NCI-H1436 treated with DMSO at 0.1 percent for 48 hours (cell line): ENCODE measurements at places on chromosomes 3 and 15.

DNA sequence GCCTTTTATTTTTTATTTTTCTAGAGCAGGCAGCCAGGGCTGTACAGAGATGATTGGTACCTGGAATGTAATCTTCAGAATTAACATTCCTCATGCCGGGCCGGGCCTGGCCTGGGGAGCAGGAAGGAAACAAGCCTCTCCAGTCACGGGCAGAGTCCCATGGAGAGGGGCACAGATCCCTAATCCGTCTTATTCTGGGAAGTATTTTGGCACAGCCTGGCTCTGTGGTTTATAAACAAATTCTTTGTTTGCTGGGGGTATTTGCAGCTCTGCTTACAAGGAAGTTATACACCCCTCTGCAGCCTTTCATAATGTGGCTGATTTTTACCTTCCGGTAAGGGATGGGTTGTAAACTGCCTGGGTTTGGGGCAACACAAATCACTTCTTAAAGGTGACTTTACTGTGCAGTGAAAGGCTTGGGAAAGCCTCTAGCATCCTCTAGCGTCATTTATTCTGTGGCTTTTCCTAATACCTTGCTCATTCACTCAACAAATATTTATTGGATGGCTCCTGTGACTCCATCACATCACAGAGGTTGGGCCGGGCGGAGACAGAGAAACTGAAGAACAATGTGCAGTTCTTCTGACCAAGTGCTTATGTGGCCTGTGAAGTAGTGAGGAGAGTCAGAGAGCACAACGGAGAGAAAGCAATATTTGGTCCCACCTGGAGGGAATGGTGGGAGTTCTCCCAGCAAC is 2.7 kb downstream of the SLC6A20 start:
- no peak for DNase-seq

- no peak for DNase-seq
Observed at GRCh38 chr15:71290881-71291635, 175.8 kb downstream of the THSD4 start.

DNA sequence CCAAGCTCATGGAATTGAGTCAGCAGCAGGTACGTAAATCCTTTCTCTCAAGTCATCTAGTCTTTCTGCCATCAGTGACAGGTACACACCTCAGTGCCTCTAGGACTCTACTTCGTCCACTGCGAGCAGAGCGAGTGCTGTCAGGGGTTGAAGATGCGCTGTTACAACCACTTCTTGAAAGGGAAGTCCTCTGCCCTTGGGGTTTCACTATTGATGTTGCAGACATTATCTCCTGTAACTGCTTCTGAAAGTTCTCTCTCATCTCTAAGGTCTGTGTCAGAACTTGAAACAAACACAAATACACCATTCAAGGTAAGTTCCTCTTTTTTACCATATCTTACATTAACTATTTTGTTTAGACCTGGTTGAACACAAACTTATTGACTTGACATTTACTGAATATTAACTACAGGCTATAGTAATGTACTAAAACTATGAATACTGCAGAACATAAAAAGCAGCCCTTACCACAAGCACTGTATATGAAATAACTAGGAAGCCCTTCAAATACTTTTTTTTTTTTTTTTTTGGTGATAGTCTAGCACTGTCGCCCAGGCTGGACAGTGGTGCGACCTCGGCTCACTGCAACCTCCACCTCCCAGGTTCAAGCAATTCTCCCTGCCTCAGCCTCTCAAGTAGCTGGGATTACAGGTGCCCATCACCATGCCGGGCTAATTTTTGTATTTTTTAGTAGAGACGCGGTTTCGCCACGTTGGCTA is 41.5 kb downstream of the TOPBP1 start:
- no peak for DNase-seq

DNA sequence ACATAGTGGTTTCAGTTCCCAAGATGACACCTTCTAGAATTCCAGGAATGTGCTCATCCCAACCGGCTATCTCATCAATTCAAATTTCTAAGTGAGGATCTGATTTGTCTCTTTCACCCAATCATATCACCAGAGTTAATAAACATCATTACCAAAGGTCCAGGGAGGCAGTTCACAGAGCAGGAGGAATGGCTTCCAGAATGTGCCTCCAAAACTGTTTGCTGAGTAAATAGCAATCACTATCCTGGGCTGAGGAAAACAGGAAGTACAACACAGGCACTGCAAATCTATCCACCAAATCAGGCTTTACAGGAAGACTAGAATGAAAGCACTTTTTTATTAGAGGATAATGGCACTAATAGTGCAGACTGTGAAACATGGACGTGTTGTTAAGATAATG is 61.5 kb downstream of the OSBPL10 start:
- DNase-seq: no peak

DNA sequence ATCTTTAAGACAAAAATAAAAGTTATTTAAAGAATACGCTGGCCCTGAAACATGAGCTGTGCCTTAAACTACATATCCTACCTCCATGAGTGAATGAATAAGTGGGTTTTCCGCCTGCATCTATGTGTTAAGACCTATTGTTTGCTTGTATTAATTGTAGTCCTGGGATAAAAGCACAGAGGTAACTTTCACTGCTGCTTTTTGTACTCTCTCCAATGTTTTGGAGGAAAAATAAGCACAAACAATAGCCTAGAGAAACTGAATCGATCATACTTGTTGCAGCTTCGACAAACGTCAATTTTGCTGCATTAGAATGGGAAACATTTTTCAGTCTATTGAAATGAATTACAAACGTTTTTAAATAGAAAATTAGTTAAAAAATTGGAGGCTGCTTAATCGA is 1.3 kb upstream of the CTNNB1 start:
- DNase-seq: no peak

GRCh38 chr3:57309769-57310360 is 17.4 kb upstream of the ASB14 start:
- no peak for DNase-seq

GRCh38 chr3:172982736-172983364 is 158.2 kb downstream of the SPATA16 start:
- DNase-seq: no peak

GRCh38 chr3:14138878-14139655 is 14.2 kb downstream of the TMEM43 start:
- no peak for DNase-seq

DNA sequence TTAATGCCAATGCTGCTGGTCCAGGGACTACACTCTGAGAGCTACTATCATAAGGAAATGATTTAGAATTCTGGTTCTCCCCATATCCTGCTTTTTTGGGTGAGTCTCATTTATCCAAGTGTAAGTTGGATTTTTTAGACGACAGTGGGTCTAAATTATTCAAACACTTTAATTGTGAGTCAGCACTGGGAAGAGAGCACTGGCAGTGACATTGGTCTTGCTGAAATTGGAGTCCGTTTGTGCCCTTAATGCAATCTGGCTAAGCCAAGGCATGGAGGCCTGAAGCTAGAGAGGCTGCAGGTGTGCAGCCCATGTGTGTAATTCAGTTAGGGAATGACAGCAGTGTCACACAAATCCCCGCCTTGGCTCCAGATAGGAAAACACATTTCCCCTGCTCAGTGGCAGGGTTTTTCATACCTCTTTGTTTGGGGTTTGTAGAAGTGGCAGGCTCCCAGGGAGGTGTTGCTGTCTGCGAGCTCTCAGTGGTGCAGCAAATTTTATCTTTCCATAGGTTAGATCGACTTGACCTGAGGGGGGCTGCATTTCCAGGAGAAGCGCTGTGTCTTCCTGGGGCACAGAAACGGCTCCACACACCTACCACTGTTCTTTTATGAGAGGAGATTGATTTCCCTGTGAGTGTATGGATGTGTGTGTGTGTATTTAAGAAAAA is 197.7 kb downstream of the CD47 start:
- DNase-seq: no peak

DNA sequence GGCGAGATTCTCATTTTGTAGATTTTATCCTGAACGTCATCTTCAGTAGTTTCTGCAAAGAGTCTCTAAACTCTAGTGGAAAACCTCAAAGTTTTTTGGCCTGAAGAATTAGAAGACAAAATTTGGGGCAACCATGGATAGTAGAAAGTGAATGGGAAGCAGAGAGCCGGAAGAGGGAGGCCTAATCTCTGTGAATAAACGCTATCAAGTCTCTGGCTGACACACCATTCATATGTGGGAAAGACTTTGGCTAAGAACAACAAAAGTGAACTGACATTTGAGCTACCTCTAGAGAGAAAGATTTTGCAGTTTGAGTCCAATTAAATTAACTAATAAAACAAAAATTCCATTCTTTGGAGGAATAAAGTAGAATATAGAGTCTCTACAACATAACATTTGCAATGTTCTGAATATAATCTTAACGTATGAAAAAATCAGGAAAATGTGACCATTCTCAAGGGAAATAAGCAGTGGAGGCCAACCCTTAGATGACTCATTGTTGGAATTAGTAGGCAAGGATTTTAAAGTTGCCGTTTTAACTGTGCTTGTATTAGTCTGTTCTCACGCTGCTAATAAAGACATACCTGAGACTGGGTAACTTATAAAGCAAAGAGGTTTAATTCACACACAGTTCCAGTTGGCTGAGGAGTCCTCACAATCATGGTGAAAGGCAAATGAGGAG is 184.6 kb downstream of the C3orf38 start:
- DNase-seq: no peak

GRCh38 chr3:189950258-189950657 is 170.4 kb downstream of the P3H2 start:
- no peak for DNase-seq

DNA sequence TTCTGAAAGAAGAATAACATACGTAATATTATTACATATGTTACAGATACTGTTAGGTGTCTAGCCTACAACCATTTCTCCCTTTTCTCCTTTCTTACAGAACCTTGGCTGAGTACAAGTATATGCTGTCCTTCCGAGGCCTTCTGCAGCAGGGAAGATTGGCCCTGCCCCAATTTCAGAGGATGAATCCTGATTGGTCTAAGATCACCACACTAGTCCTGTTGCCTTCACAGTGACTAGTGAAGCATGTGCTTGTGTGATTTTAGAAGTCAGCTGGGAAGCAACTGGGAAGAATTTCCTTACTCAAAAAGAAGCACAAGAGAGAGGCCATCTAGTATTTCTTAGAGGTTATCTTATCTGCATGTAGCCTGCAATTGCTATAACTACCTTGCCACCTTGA is 30.6 kb upstream of the MECOM start:
- DNase-seq: no peak

DNA sequence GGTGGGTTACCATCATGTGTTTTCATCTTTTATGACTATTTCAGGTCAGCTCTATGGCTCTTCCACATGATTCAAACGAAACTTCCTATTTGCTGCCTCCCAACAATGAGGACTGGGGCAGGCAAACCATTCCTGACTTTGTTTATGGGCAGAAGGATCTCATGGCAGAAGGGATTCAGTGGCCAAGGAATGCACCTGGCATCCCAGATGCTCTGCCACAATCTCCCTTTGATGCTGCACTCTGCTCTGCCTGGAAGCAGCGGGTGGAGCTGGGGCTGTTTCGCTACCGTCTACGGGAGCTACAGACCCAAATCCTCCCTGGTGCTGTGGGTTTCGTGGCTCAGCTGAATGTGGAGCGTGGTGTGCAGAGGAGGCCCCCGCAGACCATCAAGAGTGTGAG is 6.8 kb downstream of the GDPGP1 start:
- no peak for DNase-seq

DNA sequence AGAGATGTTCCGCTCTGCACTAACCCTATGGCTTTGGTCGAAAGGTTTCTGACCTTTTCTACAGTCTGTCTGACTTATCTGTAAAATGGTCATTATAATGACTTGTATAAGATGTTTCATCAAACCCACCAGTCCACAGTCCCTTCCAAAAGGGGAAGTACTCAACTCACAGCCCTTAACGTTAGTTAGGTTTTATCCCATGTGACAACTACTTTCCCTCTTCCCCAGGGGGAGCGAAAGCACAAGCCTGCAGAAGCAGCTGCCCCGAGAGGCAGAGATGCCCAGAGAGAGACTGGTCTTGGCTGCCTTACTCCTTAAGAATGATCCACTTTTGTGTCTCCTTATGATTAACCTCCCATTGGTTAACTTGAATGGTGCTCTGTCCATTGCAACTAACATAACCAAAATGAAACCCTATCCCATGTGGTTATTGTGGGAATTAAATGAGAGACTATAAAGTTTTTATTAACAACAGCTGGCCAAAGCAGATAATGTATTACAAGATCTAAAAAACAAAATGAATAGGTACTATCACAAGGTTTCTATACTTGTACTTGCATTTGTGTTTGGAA is 6.4 kb downstream of the ASTE1 start:
- DNase-seq: no peak

GRCh38 chr15:33860754-33861153 is 107.5 kb upstream of the CHRM5 start:
- no peak for DNase-seq

DNA sequence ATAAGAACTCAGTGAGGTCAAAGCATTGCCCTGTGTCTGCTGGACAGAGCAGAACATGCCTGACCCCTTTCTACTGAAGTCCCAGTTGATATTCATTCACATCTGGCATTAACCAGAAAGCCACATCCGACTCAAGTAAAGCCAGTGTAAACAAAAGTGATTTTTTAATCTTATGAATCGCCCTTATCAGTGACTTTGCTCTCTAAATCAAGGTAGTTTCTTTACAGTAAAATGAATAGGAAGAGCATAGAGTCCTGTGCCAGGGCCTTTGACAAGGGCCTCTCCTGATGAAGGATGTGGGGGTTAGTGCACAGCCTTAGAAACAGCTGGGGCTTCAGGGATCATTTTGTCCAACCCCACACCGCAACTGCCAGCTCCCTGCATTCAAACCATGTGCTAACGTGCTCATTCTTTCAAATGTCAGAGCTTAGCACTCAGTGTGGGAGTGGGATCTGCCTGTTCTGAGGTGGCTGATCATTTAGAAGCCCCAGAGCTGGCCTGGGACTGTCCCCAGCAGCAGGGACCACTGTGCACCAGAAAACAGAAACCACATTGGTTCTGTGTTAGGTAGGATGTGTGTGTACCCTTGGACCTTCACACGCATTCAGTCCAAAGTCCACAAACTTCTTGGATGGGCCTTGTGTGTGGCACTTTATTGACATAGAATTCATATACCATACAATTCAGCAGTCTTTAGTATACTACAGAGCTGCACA is 55.3 kb downstream of the CCR4 start:
- no peak for DNase-seq
